EL (cell line): ENCODE measurements at places on chromosomes 6 and 20.

DNA sequence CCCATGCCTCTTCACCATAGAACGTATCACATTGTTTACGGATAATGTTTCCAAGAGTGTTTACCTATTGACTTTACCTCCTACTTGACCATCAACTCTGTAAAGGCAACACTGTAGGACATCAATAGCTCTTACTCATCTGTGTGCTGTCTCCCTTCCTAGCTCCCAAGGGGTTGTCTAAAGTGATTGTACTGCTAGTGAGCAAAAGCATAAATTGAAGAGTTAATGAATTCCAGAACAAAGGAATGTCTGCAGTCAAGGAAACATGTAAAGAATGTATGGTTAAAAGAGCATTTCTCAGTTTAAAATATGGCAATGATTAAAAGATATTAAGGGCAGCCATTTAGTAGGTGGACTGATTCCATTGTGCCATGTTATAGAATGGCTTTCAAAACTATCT, 985.4 kb downstream of the TBC1D32 start:
- no peak for DNase-seq

DNA sequence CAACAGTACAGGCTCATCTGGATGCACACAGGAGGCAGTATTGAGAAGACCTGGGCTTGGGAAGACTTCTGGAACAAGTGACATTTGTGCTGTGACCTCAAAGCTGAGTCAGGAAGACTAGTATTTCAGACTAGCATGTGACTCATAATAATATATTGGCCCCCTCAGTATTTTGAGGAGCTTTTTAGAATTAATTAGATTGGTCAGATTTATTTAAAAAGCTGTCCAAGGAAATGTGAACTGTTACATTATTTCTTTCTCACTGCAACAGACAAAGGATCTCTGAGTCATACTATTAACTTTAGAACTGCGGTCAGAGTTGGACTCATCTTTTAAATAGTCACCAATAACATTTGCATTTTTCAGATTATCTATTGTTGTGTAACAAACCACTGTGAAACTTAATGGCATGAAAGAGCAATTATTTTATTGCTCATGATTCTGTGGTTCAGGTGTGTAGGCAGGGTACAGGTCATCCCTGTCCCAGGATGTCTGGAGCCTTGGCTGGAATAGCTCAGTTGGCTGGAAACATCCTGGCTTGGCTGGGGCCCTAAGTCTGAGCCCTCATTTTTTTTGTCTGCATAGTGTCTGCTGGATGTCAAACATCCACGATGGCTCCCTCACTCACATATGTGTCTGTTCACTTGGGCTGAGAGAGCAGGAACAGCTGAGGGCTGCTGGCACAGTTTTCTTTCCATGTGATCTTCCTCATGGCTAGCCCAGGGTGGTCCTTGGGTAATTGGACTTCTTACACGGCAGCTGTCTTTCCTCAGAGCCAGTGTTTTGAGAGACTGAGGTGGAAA, 46.9 kb downstream of the MAP3K4 start:
- peak; percentile 93 for DNase-seq

GRCh38 chr6:37441651-37442050, 8.6 kb downstream of the CMTR1 start:
- DNase-seq = no peak

GRCh38 chr6:94095961-94096360, 676.6 kb upstream of the EPHA7 start:
- DNase-seq = no peak

DNA sequence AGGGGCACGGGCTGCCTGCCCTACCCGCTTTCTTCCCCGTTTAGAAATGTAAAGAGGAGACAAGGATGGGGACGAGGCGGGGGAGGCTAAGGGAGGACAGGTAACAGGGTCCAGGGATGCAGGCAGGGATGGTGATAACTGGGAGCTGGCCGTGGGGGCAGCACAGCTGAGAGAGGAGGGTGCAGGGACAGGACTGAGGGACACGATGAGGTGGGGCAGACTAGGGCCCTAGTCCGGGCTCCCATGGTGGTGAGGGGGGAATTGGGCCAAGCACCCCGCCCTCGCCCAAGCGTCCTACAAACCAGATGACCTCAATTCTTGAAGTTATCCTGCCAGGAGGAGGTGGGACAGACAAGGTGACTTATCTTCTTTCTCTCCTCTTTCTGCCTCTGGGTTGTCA, 44.4 kb upstream of the MDFI start:
- no peak for DNase-seq

DNA sequence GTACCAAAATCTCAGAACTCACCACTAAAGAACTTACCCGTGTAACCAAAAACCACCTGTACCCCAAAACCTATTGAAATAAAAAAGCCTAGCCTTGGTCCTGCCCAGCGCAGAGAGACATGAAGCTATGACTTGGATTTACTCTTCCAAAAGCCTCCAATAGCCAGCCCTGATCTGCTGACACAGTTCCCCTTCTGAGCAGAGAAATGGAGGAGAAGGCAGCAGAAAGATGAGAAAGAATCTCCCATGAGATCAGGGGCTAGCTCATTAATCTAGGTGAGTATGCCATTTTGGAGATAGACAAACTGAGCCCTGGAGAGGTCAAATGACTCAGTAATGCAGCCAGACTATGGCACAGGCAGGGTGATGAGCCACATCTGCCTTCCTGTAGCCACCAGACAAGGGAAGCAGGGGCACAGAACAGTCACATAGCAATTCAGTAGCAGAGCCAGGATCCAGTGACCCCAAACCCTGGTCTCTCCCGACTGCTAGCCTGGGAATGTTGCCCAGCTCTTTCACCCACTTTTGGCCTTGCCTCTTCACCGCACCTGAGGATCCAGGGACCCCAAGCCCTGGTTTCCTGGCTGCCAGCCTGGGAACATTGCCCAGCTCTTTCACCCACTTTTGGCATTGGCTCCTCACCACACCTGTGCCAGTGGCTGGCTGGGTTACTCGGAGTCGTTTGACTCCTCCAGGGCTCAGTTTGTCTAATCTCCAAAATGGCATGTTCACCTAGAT, 7.2 kb upstream of the SDCBP2 start:
- no peak for DNase-seq

GRCh38 chr6:32882879-32883250, 28.9 kb downstream of the PSMB9 start:
- DNase-seq = peak; percentile 43

GRCh38 chr6:54086439-54086838, 24.8 kb upstream of the MLIP start:
- DNase-seq = no peak

- no peak for DNase-seq
Measured at GRCh38 chr6:6626187-6626586, 37.7 kb downstream of the LY86 start.

GRCh38 chr20:57386762-57387161, 4.4 kb upstream of the RBM38 start:
- DNase-seq = no peak

DNA sequence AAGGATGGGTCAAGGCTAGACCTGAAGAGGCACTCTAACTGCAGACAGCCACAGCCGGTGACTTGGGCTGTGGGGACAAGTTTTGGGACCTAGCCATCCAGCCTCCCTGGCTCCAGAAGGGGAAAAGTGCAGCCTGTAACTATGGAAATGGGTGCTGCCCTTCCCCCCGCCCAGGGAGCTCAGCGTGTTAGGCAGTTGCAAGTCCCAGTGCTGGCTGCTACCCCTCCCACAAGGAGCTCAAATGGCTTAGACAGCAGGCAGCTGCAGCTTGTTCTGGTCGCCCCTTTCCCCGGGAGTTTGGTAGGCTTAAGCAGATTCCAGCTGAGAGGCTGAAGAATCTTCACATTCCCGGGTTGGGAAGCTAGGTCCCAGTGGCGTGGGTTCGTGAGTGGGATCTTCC, 162.6 kb downstream of the FAM83B start:
- DNase-seq = no peak

- DNase-seq = no peak
Measured at GRCh38 chr6:39303425-39304153, 10.6 kb downstream of the KCNK17 start.

- no peak for DNase-seq
Measured at GRCh38 chr6:158046201-158047126, 64.8 kb downstream of the SYNJ2 start.

DNA sequence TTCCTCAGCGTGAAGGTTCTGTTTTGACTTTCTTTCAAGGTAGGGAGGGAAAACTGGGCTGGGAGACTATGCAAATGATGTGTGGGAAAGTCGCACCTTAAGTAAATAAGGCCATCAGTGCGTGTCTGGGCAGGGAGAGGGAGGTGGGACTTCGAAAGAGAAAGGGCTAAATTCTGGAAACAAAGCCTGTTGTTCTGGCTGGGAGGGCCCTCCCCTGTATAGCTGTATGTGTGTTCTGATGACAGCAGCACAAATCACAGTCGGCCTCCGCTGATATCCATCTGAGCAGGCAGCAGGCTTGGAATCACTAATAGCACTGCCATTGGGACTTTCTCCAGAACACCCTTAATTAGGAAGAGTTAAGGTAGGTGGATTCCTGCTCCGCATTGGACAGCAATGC, 19.2 kb downstream of the JAG1 start:
- DNase-seq = no peak

DNA sequence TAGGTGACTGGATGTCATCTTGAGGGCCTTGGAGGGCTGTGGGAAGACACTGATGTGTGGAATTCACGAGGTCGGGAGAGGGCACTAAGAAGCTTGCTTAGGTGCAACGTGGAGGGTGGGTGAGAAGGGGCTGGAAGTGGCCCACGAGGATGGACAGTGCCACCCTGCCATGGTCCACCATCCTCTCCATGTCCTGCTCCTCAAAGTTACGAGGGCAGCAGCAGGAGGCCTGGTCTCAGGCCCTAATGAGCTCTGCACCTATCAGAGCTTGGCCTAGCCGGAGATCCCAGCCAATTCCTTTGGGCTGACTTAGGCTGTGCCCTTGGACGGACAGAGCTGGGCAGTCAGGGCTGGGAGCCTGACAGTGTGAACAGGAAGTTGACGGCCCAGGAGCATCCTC, 27.8 kb upstream of the SCRT2 start:
- no peak for DNase-seq

DNA sequence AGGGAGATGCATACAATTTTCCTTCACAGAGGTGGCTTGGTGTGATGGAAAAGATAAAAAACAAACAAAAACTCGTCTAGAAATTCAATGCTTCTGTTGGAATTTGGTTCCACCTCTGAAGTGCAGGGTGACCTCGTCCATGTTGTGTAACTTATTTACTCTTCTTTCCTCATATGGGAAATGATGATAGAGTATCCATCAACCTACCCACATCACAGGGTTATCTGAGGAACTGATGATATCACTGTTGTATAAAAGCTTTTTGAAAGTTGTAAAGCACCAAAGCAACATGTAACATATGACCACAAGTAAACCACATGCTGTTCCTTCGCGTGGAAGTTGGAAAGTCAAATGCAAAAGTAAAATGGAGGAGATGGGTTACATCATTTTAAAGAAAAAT, 212.0 kb upstream of the SGK1 start:
- DNase-seq = peak; percentile 39

GRCh38 chr6:35152067-35152707, 11.0 kb upstream of the TCP11 start:
- no peak for DNase-seq

GRCh38 chr6:30071081-30071818, 4.3 kb downstream of the PPP1R11 start:
- no peak for DNase-seq

GRCh38 chr6:163457637-163458561, 43.4 kb downstream of the QKI start:
- DNase-seq = peak; percentile 91

- DNase-seq = no peak
Measured at GRCh38 chr6:38155144-38155543, 335.6 kb downstream of the ZFAND3 start.

DNA sequence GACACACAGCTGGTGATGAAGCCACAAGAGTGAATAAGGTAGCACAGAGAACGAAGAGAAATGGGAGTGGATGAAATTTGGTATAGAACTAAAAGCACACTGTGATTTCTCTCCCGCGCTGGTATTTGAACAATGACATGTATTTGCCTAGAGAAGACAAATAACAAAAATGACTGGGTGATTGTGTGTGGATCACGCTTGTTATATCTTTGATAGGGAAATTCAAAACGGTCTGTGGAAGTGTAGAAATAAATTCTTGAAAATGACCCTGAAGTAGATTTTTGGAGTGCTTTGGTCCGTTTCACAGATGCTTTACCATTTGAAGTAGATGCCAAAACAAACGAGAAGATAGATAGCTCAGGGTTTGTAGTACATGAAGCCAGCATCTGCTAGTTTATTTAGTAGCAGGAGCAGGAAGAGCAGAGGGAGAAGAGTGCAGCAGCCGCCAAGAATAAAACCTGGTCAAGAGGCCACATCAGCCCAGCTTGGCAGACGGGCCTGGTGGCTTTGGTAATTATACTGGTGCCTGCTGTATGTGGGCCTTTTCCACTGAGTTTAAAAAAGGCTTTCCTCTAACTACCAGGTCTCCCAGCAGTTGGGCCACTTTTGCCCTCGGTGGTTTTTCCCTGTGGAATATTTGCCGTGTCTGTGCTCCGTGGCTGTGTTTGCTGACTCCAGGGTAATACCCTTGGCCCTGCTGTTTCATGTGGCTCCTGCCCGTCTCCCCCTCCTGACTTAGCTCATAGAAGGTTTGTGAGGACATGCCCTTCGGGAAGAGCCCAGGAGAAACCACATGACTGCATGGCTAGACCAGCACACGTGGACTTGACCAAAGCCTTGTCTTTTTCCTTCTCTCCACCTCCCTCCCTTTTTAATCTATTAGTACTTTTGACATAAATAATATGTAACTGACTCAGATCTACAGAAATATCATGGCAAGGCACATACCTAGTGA, 294.0 kb downstream of the SOX4 start:
- no peak for DNase-seq

- peak; percentile 56 for DNase-seq
Measured at GRCh38 chr20:54122189-54122588, 51.6 kb downstream of the CYP24A1 start.

DNA sequence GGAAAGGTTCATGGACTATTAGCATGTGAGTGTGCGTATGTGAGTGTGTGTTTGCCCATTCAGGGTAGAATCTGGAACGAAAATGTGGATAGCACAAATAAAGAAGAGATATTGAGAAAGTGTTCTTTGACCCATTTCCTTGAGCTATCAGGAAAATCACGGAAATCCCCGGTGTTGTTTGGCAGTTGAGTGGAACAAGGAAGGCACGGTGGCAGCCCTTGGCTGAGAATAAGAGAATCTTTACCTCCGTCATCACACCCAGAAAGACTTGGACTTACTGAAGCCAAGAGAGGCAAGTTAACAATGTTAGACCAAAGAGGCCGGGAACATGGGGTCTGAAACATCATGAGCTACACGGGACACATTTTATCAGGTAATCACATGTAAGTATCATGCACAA, 588.9 kb upstream of the BTBD3 start:
- DNase-seq = no peak

DNA sequence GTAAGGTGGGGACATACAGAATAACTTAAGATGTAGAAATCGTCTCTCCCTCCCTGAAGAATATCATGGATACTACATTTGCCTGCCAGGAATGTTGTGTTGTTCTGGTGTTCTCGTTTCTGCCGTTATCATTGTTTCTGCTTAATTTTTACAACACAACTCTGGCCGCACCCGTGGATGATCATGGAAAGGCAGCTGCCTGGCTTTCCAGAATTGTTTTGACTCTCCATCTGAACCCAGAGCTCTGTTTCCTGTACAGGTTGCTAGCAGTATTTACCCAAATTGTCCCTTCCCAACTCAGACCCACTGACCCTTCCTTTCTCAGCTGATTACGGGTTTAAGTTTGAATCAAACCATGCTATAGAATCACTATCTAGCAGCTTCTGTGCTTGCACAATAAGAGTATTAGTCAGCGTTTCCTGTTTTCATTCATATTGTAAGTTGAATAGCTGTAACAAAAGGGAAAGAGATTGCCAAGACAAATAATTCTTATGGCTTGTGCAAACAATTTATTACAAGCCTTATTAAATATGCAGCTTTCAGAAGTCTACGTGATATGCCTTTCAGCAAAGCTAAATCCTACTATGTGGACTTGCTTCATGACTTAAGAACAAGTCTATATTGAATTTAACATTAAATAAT, 139.0 kb downstream of the MTHFD1L start:
- DNase-seq = peak; percentile 88
